Keratinocyte (primary cell): ENCODE measurements at places on chromosomes 5 and 9.

GRCh38 chr5:178298283-178298807 lies 65.7 kb upstream of the PHYKPL start:
- DNase-seq = no peak

DNA sequence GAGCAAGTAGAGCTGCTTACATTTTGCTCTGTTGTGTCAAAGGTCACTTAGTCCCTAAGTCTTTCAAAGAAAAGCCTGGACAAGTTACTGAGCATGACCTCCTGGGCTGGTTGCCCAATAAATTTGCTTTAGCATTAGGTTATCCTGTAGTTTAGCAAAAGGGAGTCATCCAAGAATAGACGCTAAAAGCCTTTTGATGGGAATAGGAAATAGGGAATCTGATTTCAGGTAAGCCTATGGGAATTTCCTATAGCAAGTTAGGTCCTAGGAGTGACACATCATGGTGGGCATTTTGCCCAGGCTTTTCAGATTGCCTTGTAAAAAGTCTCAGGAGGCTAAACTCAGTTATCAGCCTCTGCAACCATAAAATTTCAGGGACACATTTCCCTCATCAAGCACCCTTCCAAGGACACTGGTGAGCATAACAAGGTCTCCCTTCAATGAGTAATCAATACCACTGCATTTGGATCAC lies 67.6 kb upstream of the RANBP3L start:
- DNase-seq = no peak

GRCh38 chr9:136231478-136232297 lies 13.9 kb downstream of the QSOX2 start:
- DNase-seq = no peak

DNA sequence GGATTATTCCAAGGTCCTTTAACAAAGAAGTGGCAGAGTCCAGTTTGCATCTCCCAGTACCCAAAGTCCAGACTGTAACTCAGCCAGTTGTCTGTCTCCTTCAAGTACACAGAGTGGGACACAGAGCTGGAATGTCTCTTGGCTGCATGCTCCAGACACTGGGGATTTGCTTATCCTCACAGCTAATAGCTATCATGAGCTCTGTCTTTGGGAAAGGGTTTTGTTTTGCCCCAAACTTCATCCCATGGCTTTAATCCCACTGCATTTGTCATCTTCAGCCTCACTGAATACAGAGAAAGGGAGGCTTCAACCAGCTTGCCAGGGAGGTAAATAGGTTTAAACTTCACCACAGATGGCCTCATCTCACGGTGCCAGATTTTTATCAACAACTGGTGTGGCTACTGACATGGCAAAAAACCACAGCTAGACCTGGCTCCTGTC lies 412.2 kb upstream of the SLC24A2 start:
- no peak for DNase-seq

GRCh38 chr9:109794361-109795012 lies 14.5 kb downstream of the PALM2AKAP2 start:
- DNase-seq = no peak

DNA sequence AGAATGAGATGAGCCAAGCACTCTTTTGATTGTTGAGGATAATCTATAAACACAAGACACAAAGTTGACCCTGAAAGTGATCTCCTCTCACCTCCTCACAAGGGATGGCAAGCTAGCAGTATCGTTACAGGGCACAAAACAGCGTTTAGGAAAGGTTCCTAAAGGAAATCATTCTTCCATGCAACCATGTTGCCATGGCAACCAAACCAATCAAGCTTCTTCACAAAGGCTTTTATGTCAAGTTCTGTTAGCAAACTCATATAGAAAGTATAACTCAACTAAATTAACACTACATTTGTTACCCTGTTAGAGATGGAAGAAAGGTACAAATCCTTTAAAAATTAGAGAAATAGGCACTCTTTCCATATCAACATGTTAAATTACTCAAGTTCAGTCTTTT lies 1016.8 kb upstream of the DMAC1 start:
- DNase-seq = no peak

GRCh38 chr5:10324518-10325370 lies 17.0 kb upstream of the CMBL start:
- no peak for DNase-seq

DNA sequence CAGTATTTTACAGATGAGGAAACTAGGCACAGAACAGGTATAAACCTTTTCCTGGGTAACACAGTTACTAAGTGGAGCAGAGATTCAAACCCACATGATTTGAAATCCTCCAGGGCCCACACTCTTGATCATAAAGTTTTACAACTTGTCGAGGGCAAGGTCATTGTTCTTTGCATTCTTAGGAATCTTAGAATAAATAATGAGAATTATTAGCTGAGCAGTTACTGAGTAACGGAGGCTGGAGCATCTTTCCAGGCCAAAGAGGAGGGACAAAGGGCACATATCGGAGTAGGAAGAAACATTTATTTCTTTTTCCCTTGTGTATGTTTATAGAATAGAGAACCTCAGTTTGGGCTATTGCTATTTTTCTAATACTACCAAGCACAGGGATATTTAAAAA lies 27.1 kb upstream of the F2R start:
- DNase-seq = no peak

DNA sequence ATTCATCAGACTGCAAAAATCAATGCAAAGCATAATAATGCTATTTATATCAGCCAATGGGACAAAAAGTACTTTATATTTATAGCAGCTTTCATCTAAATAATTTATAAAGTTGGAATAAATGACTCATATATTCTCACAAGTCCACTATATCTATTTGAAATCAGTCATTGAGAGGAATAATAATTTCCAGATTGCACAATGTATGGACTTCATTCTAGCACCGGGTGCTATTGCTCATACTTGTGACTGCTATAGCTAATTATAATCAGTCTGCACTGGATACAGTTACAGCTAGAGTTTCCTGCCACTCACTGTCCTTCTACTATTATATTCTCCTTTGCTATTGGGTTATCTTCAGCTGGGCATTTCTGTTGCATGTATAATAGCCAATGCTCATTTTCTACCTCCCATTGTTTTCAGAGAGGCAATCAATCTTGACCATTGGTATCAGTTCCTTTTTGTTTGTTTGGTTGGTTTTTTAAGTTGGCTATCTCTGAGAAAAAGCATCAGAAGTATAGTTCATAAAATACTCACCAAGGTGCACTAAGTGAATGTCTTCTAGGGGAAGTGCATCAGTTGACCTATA lies 1.9 kb downstream of the CDH18 start:
- no peak for DNase-seq

DNA sequence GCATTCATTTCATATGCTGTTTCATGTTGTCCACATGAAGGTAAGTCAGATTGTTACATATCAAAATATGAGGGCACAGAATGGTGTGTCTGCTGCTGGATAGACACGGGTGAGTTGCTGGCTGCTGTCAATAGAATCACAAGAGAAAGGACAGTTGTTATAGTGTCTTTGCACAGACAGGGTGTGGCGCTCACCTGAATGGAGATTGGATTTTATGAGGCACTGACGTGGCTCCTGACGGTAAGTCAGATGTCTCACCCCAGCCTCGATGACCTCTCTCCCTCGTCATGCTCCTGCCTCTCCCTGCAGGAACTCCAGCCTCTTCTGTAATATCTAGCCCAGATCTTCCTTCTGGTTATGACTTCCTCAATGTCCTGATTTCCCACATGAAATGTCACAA lies 75.4 kb upstream of the SELENOP start:
- peak; percentile 38 for DNase-seq

GRCh38 chr5:167888393-167888792 lies 403.1 kb upstream of the WWC1 start:
- DNase-seq = no peak

DNA sequence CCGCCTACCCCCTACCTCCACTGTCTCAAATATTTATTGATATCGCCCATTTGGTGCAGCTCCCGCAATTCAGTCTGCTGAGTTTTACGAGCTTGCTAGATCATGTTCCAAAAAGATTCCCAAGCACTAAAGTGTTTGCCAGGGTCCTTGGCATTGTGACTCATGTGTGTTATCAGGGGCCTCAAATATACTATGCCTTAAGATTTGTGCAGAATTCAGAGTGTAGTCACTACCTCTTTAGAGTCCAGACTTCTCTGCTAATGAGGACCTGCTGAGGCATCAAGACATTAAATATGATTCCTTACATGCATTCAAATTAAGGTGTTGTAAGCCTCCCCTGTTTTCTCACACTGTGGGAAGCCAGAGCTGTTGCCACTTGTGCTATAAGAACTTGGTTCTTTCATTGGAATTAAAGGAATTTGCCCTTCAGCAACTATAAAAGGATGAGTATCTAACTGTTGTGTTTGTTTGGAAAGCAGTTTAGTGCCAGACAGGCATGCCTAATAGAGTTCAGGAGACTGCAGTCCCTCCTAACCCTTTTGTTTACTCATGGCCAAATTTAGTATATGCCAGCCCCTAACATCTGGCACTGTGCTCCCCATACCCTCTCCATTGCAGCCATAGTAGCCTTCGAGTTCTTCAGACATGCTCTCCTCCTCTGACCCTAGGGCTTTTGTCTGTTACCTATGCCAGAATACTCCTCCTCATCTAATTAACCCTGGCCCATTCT lies 316.4 kb downstream of the NR3C1 start:
- DNase-seq = no peak

- no peak for DNase-seq
Observed at GRCh38 chr5:16805486-16805885, 130.6 kb downstream of the MYO10 start.

GRCh38 chr5:62038024-62038423 lies 268.0 kb upstream of the KIF2A start:
- no peak for DNase-seq

DNA sequence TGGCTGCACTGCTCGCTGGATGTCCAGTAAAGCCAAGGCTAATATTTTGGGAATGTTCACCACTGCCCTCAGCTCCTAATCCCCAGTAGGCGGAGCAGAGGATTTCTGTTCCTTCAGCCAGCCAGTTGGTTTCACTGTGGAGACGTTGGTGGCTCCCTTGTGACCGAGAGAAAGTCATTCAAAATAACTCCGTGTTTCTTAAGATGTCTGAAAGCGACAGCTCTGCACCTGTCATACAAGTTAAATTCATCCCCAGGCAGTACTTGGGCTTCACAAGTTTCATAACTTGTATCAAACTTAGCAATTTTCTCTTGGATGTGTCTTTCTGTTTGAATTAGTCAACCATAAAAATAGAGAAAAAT lies 382 bp upstream of the CDKN2B start:
- no peak for DNase-seq

DNA sequence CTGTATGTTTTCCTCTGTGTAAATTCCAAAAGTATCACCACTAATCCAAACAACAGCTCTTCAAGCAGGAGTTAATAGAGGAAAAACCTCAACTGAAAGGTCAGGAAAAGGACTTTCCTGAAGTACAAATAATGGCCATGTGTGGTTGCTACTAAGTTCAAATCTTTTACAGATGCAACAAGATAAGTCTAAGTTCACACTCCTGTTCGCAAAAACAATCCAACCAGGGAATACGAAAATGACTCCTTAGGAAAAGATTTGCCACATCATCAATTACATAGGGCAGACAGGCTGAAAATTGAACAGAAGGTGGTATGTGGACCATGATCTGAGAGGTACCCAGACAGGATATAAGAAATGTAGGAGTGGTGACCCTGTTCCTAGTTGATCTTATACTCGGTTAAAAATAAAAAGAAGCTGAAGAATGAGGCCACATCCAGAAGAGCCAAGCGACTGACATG lies 210.2 kb downstream of the TSSK1B start:
- DNase-seq = no peak

- DNase-seq = no peak
Observed at GRCh38 chr9:73138516-73138915, 13.1 kb upstream of the ANXA1 start.

DNA sequence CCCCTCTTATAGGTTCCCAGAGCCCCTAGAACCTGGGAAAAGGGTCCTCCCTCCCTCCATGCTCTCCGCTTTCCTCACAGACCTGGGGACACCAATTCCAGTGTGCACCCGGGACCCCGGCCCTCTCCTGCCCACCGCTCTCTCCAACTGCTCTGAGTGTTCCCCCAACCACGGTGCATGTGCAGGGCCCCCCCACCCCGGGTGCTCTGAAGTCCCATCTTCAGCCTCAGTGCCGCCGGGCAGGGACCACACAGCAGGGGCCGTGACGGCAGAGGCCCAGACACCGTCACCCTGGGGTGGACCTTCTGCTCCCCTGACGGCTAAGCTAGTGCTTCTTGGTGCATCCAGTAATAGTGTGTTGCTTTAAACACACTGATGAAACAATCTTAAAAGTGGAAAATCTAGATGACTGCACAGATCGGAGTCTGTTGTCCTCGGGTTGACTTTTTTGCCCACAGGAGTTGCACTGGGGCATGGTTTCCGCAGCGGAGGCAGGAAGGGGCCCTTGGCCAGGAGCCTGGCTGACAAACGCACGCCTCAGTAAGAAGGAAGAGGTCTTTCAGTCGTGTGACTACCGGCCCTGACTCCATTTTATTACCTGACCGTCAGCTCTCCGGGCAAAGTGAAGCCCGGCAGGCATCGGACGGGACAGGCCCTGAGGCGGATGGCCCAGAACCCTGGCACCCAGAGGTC lies 36.2 kb upstream of the SLC6A3 start:
- DNase-seq = no peak

GRCh38 chr5:168813184-168813968 lies 234.2 kb upstream of the PANK3 start:
- no peak for DNase-seq

GRCh38 chr9:3028535-3028934 lies 184.6 kb upstream of the PUM3 start:
- DNase-seq = no peak

DNA sequence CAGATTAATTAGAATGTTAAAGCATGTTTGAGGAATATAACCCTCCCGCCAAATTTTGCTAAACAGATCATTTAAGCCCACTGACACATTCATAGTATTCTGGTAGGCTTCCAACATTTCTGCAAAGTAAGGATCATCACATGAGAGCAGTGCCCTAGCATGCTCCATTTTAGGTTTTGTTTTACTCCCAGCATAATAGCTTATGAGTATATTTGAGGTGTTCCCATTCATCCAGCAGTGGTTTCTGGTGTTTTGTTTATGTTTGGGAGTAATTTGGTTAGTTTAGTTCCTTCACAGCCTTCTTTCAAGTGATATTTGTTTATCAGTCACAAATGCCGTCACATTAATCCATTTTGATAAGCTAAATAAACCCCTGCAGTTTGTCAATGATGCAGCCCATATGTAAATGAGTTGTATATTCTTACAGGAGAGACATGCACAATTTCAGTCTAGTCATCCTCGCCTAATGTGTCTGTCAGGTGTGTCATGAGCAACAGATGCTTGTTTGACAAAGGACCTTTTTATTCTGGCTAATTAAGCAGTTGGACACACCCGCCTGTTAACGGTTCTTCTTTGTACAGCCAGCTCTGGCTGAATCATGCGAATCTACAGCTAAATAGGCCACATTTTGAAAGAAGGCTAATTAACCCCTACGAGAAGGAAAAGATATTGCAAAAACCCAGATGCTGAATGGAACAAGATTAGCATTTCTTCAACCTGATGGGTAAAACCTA lies 124.4 kb downstream of the RFX3 start:
- DNase-seq = no peak
